Substantia nigra (tissue), 51 donors: ENCODE measurements at places on chromosomes 12 and 14.

DNA sequence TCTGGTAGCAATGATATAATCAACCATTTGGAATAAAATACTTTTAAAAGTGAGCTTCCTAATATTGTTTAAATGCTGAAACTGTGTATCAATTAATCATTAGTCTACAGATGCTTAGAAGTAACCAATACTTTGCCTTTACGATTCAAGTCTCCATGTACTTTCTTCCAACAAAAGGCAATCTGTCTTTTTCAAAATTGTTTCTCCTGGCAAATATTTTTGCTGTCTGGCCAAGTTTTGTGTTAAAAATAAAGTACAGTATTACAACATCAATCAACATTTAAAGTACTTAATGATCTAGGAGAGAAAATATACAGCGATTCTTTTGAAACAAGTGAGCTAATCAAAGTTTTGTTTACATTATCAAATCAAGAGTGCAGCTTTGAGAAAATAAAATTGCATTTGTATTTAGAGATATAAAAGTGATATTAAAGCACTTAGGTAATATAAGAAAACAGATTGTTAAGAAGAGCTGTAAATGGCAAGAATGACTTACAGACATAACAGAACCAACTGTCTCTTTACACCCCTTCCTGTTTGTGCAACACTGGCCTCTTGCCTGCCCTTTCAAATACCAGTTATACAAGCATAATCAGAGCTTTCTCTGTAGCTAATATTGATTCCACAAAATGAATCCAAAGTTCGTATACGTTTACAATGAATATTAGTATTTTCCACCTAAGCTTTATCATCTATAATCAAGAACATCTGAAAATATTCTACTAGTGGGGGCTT is 38.2 kb upstream of the FBLN5 start:
- no peak for DNase-seq

GRCh38 chr14:86652526-86652925 is 1122.6 kb downstream of the FLRT2 start:
- no peak for DNase-seq

DNA sequence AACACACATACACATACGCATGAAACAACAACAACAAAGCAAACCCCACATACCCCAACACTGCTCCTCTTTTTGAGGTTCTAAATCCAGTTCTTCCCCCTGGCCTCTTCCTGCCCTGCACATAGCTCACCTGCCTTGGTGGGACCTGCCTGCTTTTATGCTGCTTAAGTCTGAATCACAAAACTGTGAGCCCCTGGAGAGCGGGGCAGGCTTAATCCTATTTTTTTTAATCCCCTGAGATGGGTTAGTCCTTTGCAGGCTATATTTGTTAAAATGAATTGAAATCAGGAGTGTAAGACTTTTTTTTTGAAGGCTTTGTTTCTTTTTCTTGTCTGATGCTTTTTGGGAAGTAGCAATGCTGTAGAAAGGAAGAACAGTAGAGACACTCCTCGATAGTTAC is 84.6 kb upstream of the MAX start:
- no peak for DNase-seq

DNA sequence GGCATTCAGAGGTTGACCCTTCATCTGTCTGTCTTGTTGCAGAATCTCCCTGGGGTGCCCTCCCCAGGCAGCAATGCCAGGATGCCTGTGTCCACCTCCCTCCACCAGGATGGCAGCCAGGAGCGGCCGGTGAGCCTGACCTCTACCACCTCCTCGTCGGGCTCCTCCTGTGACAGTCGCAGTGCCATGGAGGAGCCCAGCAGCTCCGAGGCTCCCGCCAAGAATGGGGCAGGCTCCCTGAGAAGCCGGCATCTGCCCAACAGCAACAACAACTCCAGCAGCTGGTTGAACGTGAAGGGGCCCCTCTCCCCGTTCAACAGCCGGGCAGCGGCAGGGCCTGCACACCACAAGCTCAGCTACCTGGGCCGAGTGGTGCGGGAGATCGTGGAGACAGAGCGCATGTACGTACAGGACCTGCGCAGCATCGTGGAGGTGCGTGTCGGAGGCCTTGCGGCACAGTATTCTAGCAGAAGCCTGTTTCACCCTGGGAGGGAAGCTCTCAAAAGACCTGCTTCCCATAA is 23.4 kb downstream of the PLEKHG3 start:
- peak; percentile 18 for DNase-seq

- no peak for DNase-seq
Measured at GRCh38 chr12:65891987-65892481, 67.8 kb downstream of the HMGA2 start.

- DNase-seq = no peak
Measured at GRCh38 chr14:92943855-92944570, 21.1 kb downstream of the CHGA start.

- no peak for DNase-seq
Measured at GRCh38 chr12:15289192-15289591, 33.1 kb upstream of the PTPRO start.

GRCh38 chr12:64983771-64984278 is 137.3 kb downstream of the WIF1 start:
- no peak for DNase-seq
